Stimulated activated CD8-positive, alpha-beta memory T cell treated with anti-CD3 and anti-CD28 coated beads, Interleukin-4, amount 100 ng/mL, for 1 hour (primary cell): ENCODE measurements at places on chromosomes 6 and 20.
A peak's percentile ranks its signal among the peaks of the same experiment; 100 is the strongest.

- DNase-seq: no peak
These were observed 10.8 kb upstream of the POU3F2 start for GRCh38 chr6:98823428-98824161.

DNA sequence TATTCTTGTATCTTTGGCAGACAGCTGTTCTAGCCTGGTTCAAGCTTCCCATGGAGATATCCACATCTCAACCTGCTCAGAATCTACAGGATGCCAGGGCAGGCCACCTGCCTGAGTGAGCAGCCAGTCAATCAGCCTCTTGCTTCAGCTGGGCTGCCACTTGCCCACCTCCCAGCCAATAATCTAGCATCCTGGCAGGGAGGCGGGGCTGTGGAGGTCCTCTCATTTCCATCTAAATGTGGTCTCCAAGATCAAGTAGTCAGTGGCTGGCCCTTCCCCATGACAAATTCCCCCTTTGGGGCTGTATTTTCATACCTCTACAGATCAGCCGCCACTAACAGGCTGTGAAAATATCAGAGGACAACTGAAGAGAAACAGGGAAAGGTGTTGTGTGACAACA, 33.0 kb upstream of the SPDEF start:
- DNase-seq: no peak

GRCh38 chr6:40280231-40280630, 306.9 kb downstream of the LRFN2 start:
- DNase-seq: no peak

DNA sequence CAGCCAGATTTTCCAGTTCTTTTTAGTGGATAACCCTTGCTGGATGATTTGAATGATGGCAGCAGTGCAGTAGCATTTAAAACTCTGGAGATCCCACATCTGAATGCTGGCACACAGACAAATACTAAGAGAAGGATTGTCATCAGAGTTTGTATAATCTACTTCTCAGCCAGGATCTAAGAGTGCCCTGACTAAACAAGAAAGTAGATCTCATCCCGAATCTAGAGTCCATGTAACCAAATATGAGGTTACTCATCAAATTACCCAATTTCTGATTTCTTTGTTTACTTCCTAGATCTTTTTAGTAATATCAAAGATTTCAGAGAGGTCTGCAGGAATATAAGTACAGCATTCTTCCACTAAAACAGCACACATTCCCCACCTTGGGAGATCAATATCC, 7.8 kb downstream of the TMC2 start:
- DNase-seq: no peak

DNA sequence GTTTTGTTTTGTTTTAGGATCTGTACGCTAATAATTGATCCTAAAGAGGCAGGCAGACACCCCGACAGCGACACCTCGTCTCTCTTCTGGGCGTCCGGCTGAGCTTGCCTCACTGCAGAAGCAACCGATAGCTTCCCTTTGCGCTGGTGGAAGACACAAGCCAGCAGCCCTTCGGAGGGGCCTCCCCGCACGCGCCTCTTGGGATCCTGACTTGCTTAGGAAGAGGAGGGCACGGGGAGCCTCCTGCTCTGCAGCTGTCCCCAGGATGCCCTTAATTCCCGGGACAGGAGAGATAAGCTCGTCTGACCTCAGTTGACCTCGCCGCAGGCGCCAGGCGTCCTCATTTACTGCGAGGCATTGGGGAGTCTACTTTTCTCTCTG, 94.0 kb downstream of the CD83 start:
- peak; percentile 4 for DNase-seq

GRCh38 chr20:21714297-21715192, 9.1 kb downstream of the PAX1 start:
- no peak for DNase-seq

GRCh38 chr6:76615395-76615794, 542.9 kb upstream of the IMPG1 start:
- DNase-seq: no peak

DNA sequence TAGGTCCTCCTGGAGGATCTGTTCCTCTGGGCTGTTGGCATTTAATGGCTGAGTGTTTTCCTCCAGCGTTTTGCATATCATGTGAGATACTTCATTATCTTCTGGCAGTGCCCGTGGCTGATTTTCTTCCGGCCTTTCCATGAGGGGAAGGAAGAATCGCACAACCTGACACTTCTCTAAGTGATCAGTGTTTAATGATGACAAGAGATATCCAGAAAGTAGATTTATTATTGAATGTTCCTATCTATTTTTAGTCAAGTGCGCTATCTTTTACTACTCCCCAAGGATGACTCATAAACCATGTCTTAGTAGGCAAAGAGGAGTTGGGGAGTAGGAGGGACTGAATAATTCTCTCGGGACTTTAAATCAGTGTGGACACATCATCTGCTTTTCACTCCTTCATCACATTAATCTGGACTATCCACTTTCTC, 149.7 kb downstream of the PLCB4 start:
- DNase-seq: no peak

- DNase-seq: no peak
These were observed 39.6 kb upstream of the ADGRG6 start for GRCh38 chr6:142262231-142262630.

DNA sequence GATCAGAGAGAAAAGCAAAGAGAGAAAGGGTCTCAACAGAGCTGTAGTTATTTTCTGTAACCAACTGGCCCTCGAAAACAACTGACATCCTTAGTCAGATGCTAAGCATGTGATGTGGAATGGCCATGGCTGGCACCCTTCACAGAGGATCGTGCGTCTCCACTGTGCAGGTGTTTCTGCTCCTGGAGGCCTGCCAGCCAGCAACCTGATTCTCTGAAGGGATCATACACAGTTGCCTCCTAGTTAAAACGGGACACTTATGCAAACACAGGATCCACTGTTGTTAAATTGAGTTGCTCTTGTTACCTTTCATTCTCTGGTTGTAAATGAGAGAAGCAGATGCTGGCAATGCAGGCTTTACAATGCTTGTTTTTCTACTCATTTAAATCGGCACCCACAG, 148.5 kb downstream of the HDGFL1 start:
- no peak for DNase-seq

DNA sequence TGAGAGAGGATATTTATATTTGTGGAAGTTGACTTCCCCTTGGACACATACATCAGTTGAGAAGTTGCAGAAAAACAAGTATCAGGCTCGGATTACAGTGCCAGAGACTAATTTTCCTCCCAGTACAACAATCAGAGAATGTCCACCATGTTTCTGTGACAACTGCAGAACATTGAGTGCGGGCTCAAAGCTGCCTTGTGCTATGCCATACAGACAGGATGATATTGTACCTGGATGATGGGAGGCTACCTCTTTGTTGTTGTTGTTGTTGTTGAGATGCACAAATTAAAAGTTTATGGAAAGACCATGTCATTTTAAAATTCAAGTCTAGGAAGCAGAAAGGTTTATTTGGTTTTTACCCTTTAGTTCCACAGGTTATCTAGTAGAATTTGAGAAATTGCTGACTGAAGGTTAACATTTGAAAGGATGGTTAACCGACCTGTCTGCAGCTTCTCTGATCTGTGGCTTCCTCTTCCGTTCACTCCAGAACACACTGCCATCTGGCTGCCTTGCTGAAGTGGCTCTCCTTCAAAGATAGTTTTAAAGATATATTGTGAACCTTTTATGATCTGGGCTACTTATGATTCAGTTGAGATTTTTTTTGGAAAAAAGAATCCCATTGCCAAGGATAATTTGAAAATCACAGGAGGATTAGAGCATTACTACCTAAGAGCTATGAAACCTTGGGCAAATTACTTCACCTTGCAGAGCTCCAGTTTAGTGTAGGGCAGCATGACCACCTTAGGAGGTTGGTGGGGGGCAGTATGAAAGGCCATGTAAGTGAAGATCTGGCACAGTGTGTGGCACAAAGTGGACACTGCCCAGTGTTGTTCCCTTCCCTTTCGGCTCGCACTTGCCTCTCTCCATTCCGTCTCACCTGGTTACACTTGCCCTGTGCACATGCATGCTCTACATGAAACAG, 15.9 kb downstream of the TMEM200A start:
- no peak for DNase-seq

DNA sequence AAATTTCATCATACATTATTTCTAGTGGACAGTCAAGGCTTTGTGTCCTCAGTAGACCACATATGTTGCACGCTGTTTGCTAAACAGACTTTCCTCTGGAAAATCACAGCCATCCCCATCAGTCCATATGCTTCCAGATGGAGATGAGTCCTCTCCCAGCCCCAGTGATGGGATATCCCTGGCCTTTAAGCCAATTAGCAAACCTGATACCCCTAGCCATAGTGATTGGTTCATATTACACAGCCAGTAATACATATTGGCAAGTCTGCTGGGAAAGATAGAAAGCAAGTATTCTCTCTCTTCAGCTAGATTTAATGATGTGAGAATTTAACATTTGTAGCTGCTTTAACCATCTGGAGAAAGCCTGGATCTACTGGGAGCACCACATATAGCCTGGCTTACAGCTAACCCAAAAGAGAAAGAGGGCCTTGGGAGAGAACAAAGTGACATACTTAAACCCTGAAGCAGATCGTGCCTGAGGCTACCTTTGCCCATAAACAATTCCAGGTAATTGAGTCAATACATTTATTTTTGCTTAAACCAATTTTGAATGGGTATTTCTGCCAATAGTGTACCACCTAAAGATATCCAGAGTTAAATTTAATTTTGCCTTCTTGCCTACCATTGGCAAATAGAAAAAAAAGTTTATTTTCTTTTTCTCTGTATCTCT, 103.5 kb upstream of the HIVEP1 start:
- DNase-seq: no peak

- no peak for DNase-seq
These were observed 3.3 kb downstream of the MYO6 start for GRCh38 chr6:75752365-75752764.

- no peak for DNase-seq
These were observed 9.4 kb upstream of the STX11 start for GRCh38 chr6:144140867-144141266.

DNA sequence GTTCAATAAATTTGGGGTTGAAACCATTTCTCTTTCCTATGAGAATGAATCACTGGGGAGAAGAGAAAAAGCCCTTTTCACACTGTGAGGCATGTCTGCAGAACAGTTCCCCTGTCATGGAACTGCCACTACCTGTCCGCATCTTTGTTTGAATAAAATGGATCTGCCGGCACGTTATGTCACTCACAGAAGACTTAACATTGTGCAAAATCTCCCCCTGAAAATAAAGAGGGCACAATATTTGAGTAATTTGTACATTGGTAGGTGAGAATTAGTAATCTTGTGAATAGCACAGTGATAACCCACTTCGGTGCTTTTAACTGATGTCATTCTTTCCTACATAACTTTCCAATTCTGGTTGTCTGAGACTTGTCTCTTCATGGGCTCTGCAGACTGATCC, 804.0 kb downstream of the C6orf118 start:
- DNase-seq: no peak

DNA sequence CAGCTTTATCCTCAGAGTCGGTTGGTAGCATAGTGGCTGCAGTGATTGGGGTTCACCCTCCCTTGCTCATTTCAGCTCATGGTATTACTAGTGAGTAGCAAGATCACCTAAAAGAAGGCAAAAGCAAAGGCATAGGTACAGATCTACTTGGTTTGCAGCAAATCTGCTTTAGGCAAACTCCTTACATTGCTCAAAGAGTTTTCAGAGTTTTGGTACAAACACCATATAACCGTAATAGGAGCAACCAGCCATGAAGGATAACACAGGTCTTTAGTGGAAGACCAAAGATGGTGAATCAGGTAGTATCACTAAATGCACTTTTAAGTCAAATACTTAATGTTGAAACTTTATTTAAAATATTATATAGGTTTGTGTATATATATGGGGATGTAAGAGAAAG, 172.9 kb downstream of the ARID1B start:
- DNase-seq: no peak

DNA sequence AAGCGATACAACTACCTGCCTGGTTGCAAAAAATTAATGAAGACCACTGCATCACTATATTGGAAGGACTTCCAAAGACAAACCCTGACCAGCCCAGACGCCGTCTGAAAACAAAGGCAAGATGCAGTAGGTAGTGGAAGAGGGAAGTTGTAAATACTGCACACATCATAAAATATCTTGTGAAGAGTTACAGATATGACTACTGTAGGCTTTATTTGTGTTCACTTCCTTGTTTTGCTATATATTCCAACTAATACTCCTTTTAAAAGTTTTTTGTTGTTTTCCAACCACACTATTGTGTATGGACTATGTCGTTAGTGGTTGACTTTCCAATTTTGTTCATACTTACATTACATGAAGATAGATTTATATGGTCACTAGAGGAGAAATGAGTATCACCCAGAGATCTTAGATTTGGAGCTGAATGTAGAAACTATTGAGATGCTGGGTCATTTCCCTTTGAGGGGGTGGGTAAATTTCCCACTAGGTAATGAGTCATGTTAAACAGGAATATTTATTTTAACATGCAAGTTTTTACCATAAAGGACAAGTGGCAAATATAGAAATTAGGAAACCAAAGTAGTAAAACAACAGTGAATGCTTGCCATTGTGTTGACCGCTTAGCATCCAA, 16.6 kb upstream of the TXLNB start:
- DNase-seq: no peak

GRCh38 chr6:42281570-42281969, 63.9 kb upstream of the MRPS10 start:
- peak; percentile 22 for DNase-seq

GRCh38 chr6:166952121-166952520, 4.2 kb downstream of the RNASET2 start:
- DNase-seq: no peak

DNA sequence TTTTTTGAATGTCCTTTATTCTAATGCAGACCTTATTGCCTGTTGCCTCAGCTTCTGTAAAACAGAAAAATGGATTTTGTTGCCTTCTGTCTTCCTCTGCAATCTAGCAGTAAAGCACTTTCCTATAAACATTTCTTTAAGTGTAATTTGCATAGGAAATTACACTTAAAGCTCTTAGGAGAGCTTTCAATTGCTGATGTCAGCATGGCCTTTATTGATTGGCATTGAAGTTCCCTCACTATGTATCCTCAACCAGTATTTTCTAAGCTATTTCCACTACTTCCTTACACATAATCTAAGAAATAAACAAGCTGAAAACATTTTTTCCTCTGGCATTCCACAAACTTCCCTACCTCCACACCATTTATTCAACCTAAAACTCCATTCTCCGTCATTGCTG, 22.3 kb downstream of the ADGRG6 start:
- DNase-seq: no peak

DNA sequence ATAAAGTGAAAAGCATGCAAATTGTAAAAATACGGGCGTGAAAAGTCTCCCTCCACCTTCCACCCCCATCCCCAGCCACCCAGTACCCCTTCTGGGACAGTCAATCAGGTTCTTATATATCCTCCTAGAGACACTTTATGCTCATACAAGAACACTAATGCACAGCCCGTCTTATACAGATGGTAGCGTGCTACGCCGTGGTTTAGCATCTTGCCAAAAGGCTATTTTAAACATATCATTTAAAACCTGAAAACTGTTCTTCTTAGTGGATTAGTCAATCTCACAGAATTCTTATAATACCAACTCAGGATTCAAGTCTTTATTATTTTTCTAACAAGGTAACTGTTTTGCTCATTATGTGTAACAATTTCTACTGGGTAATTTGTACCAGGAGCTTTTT, 57.2 kb upstream of the MRPS10 start:
- DNase-seq: no peak
